ENCODE measurements at places on chromosomes 12 and 14.
A peak's percentile ranks its signal among the peaks of the same experiment; 100 is the strongest.

- DNase-seq: no peak
Measured at GRCh38 chr12:80877721-80878265, 59.9 kb downstream of the LIN7A start.

GRCh38 chr12:111155521-111155920 is 213.4 kb downstream of the PHETA1 start:
- no peak for DNase-seq

- peak; percentile 92 for DNase-seq
Measured at GRCh38 chr12:53221203-53222080, 10.6 kb downstream of the RARG start.

DNA sequence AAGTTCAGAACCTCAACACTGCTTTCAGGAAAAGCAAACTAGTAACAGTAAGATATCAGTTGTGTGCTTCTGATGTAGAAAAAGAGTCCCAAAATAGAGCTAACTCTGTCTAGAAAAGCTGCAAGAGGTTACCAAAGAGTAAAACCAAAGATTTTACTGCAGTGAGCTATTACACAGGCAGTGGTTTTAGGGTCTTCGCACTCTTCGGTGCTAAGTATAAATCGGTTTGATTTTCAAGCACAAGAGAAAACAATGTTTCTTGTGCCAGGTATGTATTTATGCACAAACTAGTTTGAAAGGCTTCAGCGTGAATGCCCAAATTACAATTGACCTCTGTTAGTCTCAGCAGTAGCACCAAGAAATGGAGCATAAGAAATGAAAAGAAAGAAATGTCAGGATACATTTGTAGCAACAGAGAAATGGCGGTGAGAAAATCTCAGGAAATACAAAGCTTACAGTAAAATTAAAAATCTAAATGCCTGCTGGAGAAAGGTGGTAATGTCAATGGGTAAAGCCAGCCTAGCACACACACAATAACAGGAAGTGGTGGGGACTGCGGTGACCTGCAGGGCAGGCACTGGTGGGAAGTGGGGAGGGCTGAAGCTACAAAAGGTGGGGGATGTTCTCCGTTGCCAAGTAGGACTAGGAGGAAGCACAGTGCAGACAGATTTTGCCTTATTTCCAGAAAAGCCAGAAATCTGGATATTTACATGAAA is 18.0 kb upstream of the DYRK2 start:
- DNase-seq: no peak

DNA sequence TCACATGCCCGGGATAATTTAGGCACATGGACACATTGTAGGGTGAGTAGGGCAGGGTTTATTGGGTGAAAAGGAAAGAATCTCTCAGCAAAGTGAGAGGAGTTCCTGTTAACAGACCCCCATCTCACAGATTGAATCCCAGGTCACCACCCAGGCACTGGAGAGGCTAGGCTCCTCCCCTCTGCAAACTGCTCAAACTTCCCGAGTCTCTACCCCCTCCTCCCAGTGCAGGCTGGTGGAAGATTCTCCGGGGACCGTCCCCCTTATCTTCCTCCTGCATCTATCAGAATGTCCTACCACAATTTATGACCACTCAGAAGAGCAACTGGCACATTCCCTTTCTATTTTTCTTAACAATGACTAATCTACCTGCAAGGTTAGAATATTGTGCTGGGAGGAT is 126.0 kb downstream of the NTF3 start:
- no peak for DNase-seq

GRCh38 chr12:116642683-116643082 is 83.5 kb downstream of the MAP1LC3B2 start:
- DNase-seq: no peak

DNA sequence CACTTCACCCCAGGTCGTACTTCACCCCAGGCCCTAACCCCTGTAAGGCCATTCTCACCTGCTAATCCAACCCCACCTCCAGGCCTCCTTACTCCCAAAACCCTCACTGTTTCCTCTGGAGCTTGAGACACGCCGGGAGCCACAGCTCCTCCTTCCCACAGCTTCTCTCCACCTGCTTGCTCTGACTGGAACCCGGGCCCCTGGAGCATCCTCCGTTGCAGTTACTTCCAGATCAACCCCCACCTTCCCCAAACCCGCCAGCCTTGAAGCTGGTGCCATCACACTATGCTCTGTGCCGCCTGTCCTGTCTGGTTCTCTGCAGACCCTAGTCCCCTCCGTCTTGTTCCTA is 34.6 kb upstream of the PPP2R5C start:
- DNase-seq: no peak

DNA sequence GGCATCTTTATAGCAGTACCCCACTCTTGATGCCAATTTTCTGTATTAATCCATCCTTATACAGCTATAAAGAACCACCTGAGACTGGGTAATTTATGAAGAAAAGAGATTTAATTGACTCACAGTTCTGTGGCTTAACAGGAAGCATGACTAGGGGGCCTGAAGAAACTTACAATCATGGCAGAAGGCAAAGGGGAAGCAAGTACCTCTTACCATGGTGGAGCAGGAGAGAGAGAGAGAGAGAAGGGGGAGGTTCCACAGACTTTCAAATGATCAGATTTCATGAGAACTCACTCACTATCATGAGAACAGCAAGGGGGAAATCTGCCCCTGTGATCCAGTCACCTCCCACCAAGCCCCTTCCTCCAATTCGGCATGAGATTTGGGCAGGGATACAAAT is 84.4 kb downstream of the SLC24A4 start:
- DNase-seq: no peak

- no peak for DNase-seq
Measured at GRCh38 chr14:95502381-95502950, 14.0 kb downstream of the SYNE3 start.

GRCh38 chr12:104710940-104711689 is 247.0 kb downstream of the SLC41A2 start:
- DNase-seq: no peak

DNA sequence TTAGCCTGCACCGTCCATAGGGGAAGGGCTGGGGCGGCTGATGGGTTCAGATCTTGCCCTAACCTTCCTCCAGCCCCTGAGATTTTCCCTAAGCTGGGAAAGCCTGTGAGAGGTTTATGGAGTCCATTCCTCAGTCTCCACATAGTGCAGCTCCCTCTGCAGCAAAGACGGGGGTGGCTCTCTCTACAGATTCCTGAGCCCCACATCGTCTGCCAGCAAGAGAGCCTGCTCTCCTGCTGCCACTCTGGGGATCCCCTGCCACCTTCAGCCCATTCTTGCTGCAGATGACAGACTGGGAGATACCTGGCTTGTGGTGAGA is 3.1 kb downstream of the SMIM41 start:
- no peak for DNase-seq

GRCh38 chr14:99633918-99634317 is 11.0 kb upstream of the HHIPL1 start:
- no peak for DNase-seq

DNA sequence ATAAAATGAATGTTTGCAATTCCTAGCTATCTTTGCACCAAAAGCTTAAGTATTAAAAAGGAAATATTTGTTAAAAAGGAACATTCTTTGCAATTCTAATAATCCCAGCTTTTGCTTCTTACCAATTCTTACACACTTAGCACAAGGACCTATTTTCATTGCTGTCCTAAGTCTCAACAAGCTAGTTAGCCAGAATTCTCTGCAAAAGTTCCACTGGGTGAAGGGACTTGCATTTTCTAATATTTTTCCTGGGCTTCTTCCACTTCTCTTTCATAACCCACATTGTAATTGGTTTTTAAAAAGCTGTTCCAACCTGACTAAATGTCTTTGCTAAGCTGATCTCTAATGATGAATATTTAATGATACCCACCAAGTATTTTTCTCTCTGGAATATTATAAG is 307.7 kb upstream of the DIO2 start:
- no peak for DNase-seq

DNA sequence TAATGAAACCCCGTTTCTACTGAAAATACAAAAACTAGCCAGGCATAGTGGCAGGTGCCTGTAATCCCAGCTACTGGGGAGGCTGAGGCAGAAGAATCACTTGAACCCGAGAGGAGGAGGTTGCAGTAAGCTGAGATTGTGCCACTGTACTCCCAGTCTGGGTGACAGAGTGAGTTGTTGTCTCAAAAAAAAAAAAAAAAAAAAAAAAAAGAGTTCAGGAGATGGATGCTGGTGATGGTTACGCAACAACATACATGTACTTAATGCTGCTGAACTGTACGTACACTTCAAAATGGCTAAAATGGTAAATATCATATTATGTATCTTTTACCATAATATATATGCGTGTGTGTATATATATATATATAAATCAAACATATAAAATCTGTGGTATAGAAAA is 29.0 kb downstream of the ACTN1 start:
- DNase-seq: no peak

DNA sequence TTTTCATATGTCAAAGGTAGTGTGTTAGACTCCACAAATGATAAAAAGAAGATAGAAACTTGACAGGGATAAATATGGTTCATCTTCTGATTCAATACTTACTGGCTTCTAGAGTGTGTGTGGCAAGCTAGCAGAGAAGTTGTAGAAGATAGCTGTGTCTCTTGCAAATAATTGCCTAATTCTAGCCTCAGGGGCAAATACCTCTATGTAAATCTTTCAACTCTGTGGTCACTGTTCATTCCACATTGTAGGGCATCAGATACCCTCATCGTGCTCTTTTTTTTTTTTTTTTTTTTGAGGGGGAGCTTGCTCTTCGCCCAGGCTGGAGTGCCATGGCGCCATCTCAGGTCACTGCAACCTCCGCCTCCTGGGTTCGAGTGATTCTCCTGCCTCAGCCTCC is 1.7 kb downstream of the OLR1 start:
- DNase-seq: no peak

GRCh38 chr14:23101986-23102625 is 2.7 kb downstream of the CIROP start:
- DNase-seq: no peak

GRCh38 chr12:96534339-96534738 is 45.0 kb downstream of the CFAP54 start:
- no peak for DNase-seq

DNA sequence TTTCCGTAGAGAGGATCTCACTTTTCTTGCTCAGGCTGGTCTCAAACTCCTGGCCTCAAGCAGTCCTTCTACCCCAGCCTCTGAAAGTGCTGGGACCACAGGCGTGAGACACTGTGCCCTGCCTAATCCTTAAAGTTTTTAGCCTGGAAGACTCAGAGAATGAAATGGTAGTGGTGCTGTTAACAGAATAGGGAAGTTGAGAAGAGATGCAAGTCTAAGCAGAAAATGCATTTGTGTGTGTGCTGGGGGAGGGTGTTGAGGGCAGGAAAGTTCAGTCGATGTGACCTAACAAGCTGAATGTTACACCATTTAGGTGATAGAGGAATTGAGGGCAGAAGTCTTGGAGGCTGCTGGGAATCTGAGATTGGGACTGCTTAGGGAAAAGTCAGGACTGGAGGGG is 6.9 kb upstream of the TUBA1A start:
- DNase-seq: no peak

Measured in right kidney (tissue), 9 donors.